ENCODE measurements at places on chromosomes 1 and 21.
A peak's percentile ranks its signal among the peaks of the same experiment; 100 is the strongest.

DNA sequence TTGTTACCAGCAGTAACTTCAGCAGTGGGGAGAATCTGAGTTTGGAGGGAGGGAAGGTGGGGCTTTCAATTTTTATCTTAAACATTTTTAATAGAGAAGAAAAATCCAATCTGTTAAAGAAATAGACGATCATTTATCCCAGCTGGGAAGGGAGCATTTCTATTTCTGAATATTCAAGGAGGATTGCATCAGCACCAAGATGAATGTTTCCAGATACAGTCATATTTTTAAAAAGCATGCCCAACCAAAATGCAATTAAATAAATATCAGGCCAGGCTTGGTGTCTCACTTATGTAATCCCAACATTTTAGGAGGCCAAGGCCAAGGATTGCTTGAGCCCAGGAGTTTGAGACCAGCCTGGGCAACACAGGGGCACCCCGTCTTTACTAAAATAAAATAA lies 1.7 kb upstream of the ATP1A4 start:
- DNase-seq, result no peak

GRCh38 chr1:29166291-29166878 lies 15.3 kb downstream of the SRSF4 start:
- DNase-seq, result no peak

DNA sequence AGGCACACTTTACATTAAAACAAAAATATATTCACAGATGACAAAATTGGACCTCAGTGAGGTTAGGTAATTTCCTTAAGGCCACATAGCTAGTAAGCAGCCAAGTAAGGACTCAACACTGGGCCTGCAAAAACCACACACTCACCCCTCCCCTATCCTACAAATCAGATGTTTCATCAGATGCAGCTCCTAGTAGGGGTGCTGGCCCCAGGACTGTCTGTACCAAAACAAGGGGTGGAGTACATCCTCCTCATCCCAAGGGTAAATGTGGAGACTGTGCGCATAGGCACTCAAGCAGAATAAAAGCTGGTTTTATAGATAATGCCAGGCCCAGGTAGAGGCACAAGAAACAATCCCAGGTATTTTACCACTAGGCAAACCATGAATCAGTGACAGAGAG lies 25.7 kb downstream of the URB1 start:
- no peak for DNase-seq

- DNase-seq, result no peak
These were observed 23.4 kb downstream of the KCNQ4 start for GRCh38 chr1:40806731-40807695.

GRCh38 chr21:41142051-41142795 lies 25.7 kb upstream of the BACE2 start:
- no peak for DNase-seq

DNA sequence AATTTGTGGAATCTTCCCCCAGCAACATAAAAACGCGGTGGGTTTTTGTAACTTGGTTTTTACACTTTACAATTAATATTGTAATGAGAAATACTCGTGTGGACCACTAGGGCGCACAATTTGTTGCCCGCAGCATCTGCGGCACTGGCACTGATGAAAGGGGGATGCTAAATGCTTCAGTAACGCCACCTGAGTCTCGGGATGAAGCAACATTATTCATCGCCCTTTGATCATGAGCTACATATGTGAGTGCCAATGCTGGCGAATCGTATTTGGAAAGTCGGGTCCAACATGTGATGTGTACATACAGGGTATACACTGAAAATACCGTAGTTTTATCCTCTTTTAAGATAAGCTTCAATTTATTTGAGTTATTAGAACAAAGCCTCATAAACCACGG lies 34.2 kb upstream of the COX20 start:
- no peak for DNase-seq

DNA sequence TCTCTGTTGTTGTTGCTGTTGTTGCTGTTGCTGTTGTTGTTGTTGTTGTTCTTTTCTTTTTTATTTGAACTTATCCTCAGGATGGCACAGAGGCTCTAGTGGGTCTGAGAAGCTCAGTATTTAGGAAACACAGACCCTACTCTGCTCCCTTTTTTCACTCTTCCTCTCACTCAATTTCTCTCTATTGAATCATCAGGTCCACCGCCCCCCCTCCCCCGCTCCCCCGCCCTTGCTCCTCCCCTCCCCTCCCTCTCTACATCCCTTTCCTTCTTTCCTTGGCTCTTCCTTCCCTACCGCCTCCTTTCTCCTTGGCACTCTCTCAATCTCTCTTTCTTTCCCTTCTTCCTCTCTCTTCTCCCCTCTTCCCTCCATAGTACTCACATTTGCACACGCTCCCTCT lies 218.5 kb upstream of the ZC3H12A start:
- no peak for DNase-seq

- no peak for DNase-seq
These were observed 190.9 kb upstream of the ADGRL4 start for GRCh38 chr1:79197421-79197820.

DNA sequence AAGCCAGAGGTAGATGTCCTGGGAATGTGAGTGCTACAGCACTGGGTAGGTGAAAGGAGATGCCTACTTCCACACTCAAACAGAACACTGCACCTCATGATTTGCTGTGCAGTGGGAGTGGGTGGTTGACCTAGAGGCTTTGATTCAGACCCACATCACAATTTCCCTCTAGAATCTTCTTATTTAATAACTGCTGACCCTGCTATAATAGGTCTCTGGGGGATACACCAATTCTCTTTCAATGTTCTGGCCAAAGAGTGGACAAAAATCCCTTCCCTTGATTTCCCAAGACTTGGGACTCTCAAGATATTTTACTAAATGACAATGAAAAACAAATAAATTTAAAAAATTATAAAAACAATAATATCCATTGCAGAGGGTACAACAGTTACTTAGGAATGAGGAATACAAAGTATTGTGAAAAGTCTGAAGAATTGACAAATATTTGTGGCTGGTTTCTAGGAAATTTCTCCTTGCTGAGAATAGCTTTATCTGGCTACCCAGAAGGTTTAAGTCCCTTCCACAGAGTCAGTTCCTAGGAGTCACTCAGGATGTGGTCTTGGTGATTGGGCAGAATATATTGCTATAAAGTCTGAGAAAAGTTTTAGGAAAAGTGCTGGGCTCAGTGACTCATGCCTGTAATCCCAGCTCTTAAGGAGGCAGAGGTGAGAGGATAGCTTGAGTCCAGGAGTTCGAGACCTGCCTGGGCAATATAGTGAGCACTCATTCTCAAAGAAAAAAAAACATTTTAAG lies 2.4 kb upstream of the FCGR2A start:
- no peak for DNase-seq

GRCh38 chr1:192998536-192998935 lies 60.6 kb downstream of the UCHL5 start:
- no peak for DNase-seq

- no peak for DNase-seq
These were observed 319.2 kb upstream of the ADGRL4 start for GRCh38 chr1:79325705-79326104.

DNA sequence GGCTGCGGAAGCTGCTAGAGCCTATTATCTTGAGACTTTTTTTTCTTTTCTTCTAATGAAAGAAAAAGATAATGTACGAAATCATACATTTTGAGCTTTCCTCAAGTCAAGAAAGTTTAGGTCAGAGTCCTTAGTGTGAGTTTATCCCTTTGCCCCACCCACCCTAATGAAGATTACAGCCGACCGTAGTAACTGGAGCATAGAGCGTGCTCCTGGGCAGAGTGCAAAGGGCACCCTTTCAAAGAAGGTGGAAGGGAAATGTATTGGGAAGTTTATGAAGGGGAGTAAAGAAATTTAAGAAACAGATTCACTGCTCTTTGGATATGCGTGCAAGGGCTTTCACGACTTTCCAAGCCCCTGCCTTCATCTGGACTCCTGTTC lies 17.2 kb downstream of the GNG12 start:
- no peak for DNase-seq

DNA sequence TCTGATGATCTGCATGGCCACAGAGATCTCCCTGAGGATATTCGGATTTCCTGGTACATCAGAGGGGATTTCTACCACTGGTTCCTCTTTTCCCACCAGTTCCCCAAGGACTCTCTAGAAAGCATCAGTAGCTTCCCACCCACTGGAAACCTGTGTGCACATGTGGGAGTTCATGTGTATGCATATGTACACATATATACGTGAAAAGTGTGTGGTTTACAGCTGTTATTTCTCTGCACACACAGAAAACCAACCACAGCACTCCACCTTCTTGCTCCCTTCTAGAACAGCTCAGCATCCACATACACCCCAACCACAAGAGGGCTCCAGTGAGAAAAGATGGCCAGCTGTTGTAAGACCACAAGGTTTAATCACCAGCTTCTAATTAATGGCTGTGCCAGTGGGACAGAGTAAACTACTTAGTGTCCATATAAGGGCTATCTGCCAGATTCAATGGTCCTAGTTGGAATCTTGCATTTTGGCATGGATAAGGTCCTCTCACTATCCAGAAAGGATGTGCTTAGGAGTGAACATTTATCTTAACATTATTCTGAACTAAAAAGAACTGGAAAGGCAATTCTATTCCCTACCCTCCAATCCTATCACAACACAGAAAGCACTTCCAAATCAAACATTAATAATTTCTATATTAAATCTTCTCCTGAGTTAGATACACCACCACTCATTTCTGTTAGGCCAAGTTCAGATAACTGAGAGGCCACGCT lies 24.1 kb downstream of the GPR3 start:
- peak; percentile 73 for DNase-seq

DNA sequence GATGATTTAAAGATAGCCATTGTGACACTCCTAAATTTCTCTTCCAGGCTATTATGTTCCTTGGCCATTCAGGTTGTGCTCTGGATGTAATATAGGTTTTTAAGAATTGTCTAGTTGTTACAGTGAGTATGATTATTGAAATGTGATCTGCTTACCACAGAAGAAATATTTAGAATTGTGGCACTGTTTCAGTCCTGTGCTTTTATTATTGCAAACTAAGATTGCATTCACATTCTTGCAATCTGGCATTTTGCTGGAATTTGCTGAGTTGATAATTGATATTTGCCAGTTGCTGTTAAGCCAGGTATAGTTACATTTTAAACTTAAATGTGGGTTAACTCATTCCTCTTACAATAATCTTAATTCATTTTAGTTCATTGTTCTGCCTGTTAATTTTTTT lies 22.3 kb downstream of the EXO1 start:
- DNase-seq, result no peak

GRCh38 chr1:155173478-155174323 lies at the start of gene TRIM46:
TRIM46 (plus strand) TSS chr1:155173849; CDS start chr1:155173967, 118 bp downstream.
- peak; percentile 58 for DNase-seq

DNA sequence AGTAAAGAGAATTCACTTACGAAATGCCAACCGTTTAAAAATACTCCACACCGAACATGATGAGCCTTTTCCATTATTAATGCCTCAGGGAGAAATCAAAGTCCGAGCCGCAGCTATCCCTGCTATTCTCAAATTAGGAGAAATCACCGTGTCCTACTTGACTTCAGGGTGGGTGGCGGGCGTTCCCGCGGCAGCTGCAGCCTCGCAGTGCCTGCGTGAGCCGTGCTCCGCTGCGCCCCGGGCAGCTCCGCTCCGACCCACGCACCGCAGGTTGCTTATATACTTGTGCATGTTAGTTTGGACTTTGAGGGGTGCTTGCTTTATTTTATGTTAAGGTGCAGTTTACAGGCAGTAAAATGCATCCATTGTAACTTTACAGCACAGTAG lies 35.6 kb upstream of the PCBP3 start:
- DNase-seq, result no peak

- no peak for DNase-seq
These were observed 316.7 kb downstream of the BRINP2 start for GRCh38 chr1:177487481-177487880.

- no peak for DNase-seq
These were observed 281.0 kb upstream of the DEPDC1 start for GRCh38 chr1:68777851-68778250.

GRCh38 chr1:160236806-160237205 lies 25.5 kb downstream of the DCAF8 start:
- no peak for DNase-seq

- no peak for DNase-seq
These were observed 178.0 kb downstream of the HHAT start for GRCh38 chr1:210506689-210507088.

DNA sequence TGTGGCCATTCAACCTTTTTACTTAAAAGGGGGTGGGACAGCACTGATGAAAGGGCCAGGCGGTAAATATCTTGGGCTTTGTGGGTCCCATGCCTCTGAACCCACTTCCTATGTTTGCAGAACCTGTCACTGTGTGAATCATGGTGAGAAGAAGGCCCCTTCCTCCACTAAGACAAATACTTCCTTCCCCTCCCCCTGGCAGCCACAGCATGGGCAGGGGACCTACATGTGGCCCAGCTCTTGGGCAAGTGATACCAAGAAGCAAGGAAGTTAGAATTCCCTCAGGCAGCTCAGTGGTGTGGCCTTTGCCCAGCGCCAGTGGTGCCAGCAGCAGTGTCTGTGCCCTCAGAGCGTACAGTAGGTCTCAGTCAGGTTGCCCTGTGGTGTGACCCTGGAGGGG lies 168.6 kb downstream of the TRIM33 start:
- DNase-seq, result no peak

GRCh38 chr21:44517175-44517899 lies 22.7 kb downstream of the KRTAP10-1 start:
- DNase-seq, result no peak

GRCh38 chr1:212167098-212167497 lies 118.1 kb upstream of the PPP2R5A start:
- DNase-seq, result no peak

DNA sequence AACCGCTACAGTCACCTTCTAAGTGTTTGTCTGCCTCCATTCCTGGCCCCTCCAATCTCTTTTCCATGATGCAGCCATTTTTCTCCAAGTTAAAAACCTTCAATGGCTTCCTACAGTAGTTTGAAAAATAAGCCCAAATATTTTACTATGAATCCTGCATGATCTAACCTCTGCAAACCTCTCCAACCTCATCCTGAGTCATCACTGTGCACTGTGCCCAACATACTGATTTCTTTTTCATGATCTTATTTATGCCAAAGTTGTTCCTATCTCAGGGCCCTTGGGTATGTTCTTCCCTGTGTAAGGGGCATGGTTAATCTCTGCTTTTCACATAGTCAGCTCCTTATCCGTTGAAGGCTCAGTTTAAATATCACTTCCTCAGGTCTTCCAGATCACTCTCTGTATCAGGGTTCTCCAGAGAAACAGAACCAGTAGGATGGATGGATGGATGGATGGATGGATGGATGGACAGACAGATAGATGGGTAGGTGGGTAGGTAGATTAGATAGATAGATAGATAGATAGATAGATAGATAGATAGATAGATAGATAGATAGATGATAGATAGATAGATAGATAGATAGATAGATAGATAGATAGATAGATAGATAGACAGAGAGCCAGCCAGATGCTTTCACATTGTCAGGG lies 18.1 kb upstream of the PTPN14 start:
- DNase-seq, result no peak

DNA sequence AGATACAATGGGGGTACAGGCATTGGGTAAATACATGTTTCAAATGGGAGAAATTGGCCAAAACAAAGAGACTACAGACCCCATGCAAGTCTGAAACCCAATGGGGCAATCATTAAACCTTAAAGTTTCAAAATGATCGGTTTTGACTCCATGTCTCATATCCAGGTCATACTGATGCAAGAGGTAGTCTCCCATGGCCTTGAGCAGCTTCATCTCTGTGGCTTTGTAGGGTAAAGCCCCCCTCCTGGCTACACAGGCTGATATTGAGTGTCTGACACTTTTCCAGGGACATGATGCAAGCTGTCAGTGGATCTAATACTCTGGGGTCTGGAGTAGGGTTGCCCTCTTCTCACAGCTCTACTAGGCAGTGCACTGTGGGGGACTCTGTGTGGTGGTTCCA lies 286.1 kb downstream of the LRRIQ3 start:
- DNase-seq, result no peak

Data from NCI-H1105 treated with DMSO at 0.1 percent for 48 hours (cell line).